ENCODE measurements at places on chromosomes 3 and 15. TPM values are rescaled to one million over a fixed set of nuclear protein-coding genes. Genes with fewer than 3 reads are reported as not detected.
A peak's percentile ranks its signal among the peaks of the same experiment; 100 is the strongest.

TEX9 gene
- total RNA-seq = 35.2 TPM

GRCh38 chr3:153221748-153222162 is 59.7 kb downstream of the RAP2B start:
- peak; percentile 19 for DNase-seq
- no peaks in the 10 kb centered on the region for H3K4me1 ChIP-seq
- H3K27ac ChIP-seq = no peak overlapping the region
- H3K4me3 ChIP-seq = no peak overlapping the region

DNA sequence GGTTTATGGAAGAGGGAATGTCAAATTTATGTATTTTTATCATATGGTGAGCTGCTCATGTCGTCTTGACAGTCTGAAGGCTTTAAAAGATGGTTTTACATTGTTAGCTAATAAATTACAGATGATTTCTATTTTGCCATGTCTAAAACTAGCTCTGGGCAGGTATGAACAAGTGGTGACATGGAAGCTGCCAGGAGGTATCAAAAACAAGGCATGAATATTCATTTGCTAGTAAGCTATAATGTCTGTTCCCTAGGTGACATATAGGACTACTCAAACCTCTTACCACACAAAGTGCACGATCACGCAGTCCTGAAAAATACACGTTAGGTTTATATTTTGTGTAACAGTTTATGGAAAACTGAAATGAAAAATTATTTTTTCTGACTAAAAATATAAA is 34.8 kb downstream of the ST3GAL6 start:
- H3K27ac ChIP-seq = no peak overlapping the region
- H3K4me1 ChIP-seq = no peaks in the 10 kb centered on the region
- no peaks in the 10 kb centered on the region for H3K27me3 ChIP-seq
- peaks cover 3% of the 10 kb centered on the region for H3K36me3 ChIP-seq
- no peak for DNase-seq

ADGRG7 gene
- not detected for total RNA-seq

- H3K36me3 ChIP-seq = no peaks in the 10 kb centered on the region
- no peak overlapping the region for H3K27ac ChIP-seq
- DNase-seq = no peak
- H3K27me3 ChIP-seq = no peaks in the 10 kb centered on the region
- H3K4me1 ChIP-seq = peaks cover 17% of the 10 kb centered on the region
Observed at GRCh38 chr3:40913641-40914040, 285.7 kb upstream of the CTNNB1 start.
